ENCODE measurements at places on chromosomes 7 and 10. TPM values are rescaled to one million over a fixed set of nuclear protein-coding genes. Genes with fewer than 3 reads are reported as not detected.

Gene MYL7
- total RNA-seq = 16.2 TPM

Gene DIP2C
- total RNA-seq = 11.4 TPM

Gene ELFN1
- total RNA-seq = 2.3 TPM

Gene MAGI2
- 0.25 TPM for total RNA-seq

DNA sequence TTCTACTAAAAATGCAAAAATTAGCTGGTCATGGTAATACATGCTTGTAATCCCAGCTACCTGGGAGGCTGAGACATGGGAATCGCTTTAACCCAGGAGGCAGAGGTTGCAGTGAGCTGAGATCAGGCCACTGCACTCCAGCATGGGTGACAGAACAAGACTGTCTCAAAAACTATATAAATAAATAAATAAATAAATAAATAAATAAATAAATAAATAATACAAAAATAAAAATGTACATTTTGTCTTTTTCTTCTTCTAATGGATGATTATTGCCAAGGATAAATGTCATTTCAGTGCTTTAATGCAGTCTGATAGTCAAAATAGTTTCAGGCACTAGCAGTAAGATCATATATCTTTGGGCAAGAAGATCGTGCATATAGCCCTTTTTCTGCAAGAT lies 727.6 kb upstream of the SEMA3D start:
- DNase-seq = no peak

DNA sequence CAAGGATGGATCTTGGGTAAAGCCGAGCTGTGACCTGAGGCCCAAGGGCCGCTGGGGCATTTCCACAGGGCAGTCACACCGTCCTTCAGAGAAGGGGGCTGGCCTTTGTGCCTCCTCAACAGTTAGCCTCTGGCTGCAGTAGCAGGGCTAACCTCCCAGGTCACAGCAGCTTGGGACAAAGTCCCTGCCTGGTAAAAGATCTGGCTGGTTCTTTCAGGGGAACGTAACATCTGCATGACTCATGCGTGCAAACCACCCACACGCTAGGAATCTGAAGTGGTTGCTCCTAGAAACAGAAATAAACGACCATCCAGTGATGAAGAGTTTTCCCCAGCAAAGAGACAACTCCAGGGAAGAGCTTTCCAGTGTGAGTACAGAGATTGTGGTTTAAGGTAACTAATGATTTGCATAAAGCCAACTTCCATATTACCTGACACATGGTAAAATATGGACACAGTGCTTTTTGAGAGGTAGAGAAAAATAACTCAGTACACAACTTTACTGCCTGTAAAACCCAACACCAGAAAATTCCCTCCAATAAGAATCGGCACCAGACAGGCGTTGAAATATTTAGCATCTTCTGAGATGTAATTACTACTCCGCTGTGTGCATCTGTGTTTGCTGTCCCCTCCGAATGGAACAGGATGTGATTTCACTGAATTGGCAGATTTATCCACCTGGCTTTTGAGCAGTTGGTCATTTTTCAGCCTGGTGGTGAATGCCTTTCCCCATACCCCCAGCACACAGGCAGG lies 84.9 kb upstream of the ADRB1 start:
- DNase-seq = peak; percentile 86

- DNase-seq = no peak
Measured at GRCh38 chr10:374354-374753, 239.1 kb downstream of the ZMYND11 start.

- peak; percentile 51 for DNase-seq
Measured at GRCh38 chr7:2477447-2478398, 1.5 kb upstream of the GRIFIN start.

GRCh38 chr10:78830062-78830975 lies 238.4 kb upstream of the ZMIZ1 start:
- no peak for DNase-seq

GRCh38 chr10:77907900-77908717 lies 18.4 kb downstream of the DLG5 start:
- DNase-seq = peak; percentile 56

DNA sequence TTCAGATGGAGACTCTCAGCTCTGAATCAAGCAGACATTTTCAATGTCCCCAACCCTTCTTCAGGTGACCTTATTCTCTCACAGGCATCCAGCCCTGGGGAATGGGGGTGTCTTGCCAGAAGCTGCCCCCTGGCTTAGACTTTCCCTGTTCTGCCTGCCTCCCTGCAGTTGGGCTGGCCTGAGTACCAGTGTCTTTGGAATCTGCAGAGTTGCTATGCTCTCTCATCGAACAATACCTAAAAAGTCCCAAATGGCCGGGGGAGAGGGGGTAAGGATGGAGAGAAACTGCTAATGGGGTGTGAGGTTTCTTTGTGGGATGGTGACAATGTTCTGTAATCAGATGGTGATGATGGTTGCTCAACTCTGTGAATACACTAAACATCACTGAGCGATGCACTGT lies 20.6 kb downstream of the SLC18A2 start:
- no peak for DNase-seq

- peak; percentile 64 for DNase-seq
Measured at GRCh38 chr10:120978589-120979252, 127.6 kb downstream of the WDR11 start.

- DNase-seq = no peak
Measured at GRCh38 chr7:148505645-148506375, 84.8 kb upstream of the C7orf33 start.

DNA sequence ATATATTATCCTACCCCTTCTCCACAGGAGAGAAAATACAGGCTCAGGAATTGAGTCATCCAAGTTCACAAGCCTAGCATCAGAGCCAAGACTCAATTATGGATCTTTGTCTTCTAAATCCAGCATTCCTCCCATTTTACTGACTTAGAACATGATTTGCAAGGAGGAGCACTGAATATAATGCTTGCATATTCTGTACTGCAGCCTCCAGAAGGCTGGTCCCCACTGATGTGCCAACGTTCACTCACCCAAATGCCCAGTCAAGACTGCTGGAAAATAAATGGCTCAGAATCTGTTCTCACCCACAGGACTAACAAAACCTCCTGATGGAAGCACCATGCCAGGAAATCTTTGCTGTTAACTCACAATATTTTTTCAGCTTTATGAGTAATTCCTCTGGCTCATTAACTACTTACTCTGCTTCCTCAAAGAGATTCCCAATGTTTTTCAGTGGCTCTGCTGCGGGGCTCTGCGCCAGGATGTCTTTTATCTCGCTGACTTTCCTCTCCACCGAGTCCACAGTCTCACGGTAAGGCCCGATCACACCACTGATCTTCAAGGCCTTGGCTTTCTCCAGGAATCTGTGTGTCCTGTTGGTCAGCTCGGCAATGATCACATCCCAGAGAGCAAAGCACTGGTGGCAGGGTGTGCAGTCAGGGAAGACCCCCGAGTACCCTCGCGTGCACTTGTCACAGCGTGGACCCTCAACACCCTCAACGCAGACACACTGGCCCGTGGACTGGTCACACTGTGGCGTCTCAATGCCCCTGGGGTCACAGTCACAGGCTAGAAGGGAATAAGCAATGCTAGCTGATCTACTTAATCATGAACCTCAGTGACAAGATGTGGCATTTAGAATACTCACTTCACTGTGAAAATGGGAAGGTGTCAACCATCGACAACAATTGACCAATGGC lies 48.8 kb downstream of the DLD start:
- DNase-seq = no peak

- DNase-seq = no peak
Measured at GRCh38 chr10:47285381-47286115, 14.4 kb upstream of the GDF10 start.

DNA sequence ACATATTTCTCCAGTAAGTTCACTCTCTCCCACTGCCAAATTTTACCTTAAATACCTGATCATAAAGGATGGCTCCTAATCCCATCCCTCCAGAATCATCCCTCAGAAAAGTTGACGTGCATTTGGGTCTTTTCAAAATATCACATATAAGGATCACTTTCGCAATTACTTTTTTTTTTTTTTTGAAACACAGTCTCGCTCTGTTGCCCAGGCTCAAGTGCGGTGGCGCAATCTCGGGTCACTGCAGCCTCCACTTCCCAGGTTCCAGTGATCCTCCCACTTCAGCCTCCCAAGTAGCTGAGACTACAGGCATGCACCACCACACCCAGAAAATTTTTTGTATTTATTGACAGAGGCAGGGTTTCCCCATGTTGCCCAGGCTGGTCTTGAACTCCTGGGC lies 17.4 kb downstream of the ZCWPW1 start:
- DNase-seq = no peak

GRCh38 chr7:44045226-44046014 lies 918 bp downstream of the DBNL start:
- no peak for DNase-seq

GRCh38 chr7:15684111-15684800 lies 2.2 kb downstream of the MEOX2 start:
- DNase-seq = no peak

DNA sequence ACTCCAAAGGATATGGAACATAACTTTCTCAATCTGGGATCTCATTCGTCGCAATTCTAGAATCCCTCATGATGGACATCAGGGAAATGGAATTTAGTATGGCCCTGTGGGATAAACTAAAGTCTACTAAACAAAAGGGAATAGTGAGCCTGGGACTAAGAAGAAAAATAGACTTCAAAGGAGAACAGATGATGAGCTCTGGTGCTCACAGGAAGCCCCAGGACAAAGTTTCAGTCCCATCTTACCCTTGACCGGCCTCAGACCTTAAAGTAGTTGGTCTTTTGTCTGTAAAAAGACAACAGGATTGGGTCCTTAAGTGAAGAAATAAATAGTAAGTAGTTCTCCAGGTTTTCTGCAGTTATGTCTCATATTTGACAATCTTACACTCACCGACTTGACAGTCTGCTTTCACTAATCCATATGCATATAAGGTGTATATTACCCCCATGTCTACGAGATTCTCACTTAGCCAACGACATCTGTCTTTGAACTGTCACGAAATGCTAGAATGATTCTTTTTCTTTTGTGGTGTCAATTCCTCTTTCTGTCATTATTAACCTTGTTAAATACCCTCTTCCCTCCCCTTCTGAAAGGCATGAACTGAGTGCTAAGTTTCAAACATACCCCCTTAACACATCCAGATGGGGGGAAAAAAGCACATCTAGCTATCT lies 10.9 kb upstream of the IKZF1 start:
- DNase-seq = no peak

DNA sequence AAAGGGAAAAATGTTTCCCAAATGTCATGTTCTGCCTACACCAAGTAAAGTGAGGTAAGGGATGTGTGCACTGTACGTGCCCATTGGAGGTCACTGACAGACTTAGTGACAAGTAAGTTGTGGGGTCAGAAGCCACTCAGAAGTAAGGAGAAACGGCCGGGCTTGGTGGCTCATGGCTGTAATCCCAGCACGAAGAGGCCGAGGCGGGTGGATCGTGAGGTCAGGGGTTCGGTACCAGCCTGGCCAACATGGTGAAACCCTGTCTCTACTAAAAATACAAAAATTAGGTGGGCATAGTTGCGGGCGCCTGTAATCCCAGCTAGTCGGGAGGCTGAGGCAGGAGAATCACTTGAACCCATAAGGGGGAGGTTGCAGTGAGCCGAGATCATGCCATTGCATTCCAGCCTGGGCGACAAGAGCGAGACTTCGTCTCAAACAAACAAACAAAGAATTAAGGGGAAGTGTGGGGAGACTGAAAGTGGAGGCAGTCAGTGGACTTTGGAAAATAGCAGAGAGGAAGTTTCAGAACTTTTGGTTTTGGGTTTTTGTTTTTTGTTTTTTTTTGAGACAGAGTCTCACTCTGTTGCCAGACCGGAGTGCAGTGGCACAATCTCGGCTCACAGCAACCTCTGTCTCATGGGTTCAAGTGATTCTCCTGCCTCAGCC lies 114.8 kb downstream of the WDFY4 start:
- DNase-seq = no peak

- peak; percentile 48 for DNase-seq
Measured at GRCh38 chr10:74824900-74825370, 1.5 kb upstream of the KAT6B start.

GRCh38 chr7:3861941-3862340 lies 560.9 kb downstream of the SDK1 start:
- no peak for DNase-seq
